Hematopoietic multipotent progenitor cell treated with erythropoietin and hydrocortisone succinate and interleukin-3 and kit ligand, for 8 days (in vitro differentiated cells): ENCODE measurements at places on chromosomes 6 and 20.

- no peak for DNase-seq
These were observed 49.0 kb upstream of the TENT5A start for GRCh38 chr6:81801489-81801888.

GRCh38 chr6:136843210-136843609 lies 20.8 kb downstream of the PEX7 start:
- DNase-seq: no peak

DNA sequence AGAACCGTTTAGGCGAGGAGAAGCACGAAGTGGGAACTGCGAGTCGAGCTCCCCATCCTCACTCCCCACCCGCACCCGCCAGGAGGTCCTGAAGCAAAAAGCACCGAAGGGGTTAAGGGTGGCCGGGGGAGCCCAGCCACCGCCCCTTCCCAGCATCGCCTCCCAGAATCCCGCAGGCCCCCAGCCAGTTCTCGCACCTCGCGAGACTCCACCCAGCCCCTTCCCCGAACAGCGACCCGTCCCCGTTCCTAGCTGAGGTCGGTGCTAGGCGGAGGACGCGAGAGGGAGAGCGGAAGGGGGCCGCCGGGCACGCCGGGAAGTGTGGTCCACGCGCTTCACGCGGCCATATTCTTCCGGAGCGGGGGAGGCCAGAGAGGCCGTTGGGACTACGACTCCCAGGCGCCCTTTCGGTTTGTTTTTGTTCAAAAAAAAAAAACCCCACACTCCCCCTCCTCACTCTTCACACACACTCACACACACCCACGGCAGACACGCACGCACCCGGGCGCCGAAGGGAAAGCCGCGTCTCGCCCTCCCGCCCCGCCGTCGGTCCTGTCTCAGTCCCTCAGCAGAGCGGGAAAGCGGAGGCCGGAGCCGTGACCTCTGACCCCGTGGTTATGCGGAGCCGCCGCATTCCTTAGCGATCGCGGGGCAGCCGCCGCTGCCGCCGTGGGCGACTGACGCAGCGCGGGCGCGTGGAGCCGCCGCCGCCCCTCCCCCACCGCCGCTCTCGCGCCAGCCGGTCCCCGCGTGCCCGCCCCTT lies at the start of gene ASXL1:
Gene ASXL1 (plus strand): TSS at position 463 of the 763 bp plus-strand sequence. CDS start 445 bp downstream, outside the sequence.
- peak; percentile 95 for DNase-seq

- DNase-seq: peak; percentile 97
These were observed 72.9 kb upstream of the DSP start for GRCh38 chr6:7468382-7469081.

DNA sequence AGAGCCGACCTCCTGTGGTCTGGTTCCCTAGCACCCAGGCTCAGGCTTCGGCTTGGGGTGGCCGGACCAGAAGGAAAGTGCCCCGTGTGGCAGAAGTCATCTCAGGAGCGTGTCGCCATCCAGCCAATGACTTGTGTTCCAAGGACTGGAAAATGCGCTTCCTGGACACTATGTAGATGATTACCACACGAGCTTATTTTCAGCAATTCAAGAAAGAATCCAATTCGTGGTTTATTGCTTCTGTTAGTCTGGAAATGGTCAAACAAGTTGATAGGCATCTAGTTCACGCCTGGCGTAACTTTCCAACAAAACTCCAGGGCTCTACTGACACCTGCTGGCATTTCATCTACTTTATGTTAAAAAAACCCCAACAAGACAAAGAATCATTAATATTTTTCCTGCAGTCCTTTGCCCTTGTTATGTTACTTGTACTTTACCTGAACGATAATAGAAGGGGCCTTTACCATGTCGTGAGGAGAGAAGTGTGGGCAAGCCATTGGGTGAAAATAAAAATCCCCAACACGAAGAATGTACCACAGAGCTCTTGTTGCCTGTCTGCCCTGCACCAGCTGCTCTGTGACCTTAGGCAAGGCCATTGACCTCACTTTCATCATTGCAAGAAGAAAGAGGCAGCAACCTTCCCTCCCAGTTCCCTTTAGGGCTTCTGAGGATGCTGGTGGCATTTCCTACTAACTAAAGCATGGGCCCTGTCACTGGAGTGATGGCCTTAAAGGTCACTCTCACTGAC lies 154.7 kb upstream of the LAMP5 start:
- peak; percentile 61 for DNase-seq

DNA sequence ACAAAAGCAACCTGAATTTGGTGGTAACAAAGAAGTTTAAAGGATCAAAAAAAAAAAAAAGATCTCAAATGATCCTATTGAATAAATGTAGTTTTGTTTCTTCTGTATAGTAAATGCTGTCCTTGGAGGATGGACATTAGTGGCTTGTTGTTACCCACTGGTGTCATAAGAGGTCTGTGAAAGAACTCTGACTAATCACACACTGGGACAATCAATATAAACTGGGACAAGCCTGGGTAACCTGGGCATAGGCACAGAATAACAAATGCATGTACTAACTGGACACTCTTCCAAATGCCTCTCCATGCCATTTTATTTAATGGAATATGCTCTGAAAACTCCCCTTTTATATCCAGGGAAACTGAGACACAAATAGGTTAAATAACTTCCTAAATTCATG lies 241.4 kb downstream of the DOK5 start:
- no peak for DNase-seq

DNA sequence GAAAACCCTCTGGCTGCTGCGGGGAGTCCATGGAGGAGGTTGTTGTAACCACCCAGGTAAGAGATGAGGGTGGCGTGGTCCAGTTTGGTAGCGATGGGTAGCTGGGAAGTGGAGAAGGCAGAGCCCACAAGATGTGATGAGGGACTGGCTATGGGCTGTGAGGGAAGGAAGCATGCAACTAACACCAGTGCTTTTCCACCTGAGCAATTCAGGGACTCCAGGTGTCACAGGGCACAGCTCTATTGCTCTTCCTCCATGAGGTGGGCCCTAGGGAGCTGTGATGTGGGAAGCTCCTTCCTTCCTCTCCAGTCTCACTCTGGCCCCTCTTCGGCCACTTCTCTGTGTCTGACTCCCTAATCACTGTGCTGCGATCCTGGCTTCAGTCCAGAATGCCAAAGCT lies 32.4 kb upstream of the TGM6 start:
- no peak for DNase-seq

GRCh38 chr20:51116765-51117686 lies 94.1 kb upstream of the KCNG1 start:
- DNase-seq: no peak

DNA sequence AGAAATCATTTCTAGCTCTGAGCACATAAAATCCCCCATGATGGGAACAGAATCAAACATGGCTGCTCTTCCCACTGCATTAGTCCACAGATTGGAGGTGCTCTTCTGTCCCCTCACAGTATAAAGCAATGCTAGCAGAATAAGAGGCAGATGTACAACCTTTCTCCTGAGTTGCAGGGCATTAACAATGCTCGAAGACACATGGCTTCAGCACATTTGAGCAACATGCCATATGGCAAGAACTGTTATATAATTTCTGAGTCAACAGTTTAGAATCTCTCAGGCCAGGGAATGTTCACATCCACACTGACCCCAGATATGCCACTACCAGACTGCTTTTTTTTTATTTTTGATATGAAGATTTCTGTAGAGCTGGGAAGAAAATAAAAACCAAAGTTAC lies 119.6 kb downstream of the KIF13A start:
- no peak for DNase-seq

DNA sequence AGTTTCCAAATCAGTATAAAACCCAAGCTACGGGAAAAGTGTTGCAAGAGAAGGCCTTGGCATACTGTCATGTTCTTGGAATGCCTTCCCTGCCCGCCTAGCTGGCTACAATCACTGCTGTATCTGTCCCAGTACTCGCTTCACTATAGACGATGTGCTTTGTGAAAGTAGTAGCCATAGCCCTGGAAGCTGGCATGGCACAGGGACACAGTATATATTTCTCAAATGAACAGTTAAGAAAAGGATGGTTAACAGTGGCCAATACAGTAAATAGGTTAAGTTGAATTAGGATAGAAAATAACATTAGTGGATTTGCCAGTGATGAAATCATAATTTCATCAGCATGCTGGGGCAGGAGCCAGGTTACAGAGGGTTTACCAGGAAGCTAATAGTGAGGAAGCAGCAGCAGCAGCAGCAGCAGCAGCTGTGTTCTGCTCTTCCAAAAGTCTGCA lies 499.3 kb downstream of the CDKAL1 start:
- no peak for DNase-seq

DNA sequence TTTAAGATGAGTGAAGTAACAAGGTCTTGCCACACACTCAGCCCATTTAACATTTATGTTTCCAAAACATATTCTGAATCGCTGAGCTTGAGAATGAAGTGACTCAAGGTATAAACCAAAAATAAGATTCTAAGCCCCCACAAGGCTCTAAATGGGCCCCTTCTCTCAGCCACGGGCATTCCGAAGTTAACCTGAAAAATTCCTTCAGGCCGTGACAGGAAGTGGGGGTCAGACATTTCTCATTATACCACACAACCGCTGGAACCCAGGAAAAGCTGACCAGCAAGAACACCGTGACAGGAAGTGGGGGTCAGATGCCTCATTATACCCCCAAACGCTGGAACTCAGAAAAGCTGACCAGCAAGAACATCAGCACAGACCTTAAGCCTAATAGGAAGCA lies 247.9 kb downstream of the ERMARD start:
- no peak for DNase-seq

- DNase-seq: no peak
These were observed 23.0 kb downstream of the L3MBTL1 start for GRCh38 chr20:43530321-43531090.

- DNase-seq: no peak
These were observed 97.3 kb downstream of the MDGA1 start for GRCh38 chr6:37600312-37600916.

GRCh38 chr20:53171065-53171464 lies 198.9 kb downstream of the TSHZ2 start:
- no peak for DNase-seq

DNA sequence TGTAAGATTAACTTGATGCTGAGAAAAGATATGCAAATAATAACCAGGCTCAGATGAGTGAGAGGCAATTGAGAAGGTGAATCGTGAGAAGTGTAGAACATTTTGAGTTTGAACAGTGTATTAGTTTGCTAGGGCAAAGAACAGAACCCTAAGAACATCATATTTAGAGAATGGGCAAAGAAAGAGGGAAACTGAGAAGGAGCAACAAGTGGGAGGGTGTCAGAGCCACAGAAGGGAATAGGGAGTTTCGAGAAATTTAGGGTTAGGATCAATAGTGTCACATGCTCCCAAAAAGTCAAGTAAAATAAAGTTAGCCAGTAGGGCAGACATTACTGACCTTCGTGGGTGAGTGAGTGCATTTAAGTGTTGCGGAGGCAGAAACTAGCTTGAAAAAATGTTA lies 5.5 kb upstream of the FAXC start:
- no peak for DNase-seq

GRCh38 chr6:160756871-160757270 lies 54.8 kb downstream of the PLG start:
- no peak for DNase-seq

DNA sequence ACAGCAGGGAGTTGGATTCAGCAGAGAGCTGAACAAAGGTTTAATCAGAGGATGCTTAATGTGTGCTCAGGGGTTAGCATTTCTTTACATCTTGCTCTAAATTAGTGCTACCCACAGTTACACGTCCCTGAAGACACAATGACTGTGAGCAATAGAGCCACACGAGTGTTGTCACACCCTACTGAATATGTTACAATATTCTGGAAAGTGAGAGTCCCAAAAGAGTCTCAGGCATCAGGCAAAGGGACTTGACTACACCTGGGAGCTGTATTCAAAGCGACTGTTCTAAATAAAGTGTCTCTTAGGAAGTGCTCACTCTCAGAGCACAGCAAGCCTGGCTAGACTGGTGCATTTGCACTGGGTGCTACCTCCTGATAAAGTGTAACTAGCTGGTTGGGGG lies 108.7 kb downstream of the GRM4 start:
- no peak for DNase-seq

GRCh38 chr6:105509506-105510331 lies 106.8 kb upstream of the PREP start:
- no peak for DNase-seq

DNA sequence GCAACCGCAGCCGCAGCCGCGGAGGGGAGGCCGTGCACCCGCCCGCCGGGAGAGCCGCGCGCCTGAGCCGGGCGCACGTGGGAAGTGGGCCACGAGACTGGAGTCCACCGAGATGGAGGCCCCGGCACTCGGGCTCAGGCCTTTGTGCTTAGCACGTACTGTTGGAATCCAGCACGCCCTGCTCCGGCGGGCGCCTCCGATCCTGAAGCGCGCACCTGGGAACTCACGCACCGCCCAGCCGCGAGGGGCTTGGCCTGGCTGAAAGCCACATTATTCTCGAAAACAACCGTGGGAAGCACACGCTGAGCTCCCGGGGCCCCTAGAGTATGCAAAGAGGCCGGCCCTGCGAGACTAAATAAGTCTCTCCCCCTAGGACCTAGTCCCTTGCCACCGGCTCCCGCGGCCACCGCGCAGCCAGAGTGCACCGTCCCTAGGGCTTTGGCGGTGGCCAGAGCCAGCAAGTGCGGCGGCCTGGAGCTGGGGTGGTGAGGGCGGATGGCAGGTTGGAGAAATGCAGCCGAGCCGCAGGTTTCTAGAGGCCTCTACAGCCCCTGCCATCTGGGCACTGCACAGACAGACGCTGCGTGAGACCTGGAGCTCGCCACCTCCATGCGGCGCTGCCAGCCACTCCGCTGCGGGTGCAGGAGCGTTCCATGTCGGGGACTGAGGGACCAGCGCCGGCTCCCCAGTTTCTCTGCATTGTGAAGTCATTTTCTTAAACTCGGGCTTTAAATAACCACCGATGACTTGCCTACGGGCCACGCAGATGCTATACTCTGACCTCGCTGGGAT lies 42.0 kb upstream of the LY86 start:
- DNase-seq: peak; percentile 6

DNA sequence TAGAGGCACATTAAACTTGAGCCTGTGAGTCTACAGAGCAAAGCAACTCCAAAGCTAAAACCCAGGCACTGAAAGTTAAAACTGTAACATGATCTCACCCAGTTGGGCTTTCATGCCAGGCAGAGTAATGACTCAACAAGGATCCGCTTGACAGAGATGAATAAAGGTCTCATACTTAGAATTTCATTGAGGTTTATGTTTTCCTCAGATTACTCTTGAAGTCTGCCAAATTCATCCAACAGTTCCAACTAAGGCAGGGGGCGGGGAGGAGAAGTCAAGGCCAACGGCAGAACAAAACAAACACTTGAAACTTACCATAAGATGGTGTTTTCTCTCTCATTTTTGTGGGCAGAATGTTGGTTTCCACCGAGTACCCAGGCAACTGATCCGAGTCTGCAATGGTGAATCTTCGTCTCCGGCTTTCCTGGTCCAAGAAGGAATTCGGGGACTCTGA lies 54.0 kb upstream of the IPCEF1 start:
- no peak for DNase-seq
